HepG2 (cell line): ENCODE measurements at places on chromosomes 16 and 17. TPM values are rescaled to one million over a fixed set of nuclear protein-coding genes. Genes with fewer than 3 reads are reported as not detected.

DNA sequence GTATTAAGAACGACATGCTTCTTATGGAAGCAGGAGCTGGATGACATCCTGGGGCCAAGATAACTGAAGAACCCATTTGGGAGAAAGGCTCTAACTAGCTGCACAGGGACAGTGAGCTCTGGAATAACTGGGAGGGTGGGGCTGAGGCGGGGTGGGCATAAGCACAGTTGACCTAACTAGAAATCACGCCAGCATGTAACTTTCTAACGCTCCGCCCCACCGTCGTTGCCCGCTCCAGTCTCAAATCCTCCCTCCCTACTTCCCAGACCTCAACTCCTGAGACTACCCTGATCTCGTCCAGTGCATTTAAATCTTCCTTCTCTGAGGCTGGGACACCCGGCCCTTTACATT, 436 bp downstream of the PHB1 start:
- DNase-seq = no peak

DNA sequence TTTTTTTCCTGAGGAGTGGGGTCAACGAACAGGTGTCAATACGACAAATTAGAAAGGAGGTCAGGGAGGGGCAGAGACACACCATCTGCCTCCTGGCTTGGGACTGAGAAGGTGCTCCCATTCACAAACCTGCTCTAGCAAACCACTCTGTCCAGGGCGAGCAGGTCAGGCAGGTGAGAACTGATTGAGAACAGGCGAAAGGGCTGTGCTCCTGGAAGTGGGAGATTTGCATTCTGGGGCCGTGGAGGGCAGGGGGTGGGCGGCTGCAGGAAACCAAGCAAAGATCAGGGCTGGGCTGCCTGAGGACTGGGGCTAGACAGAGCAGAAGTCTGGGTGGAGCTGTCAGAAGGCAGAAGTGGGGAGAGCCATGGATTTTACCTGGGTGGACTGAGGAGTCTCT, 98.9 kb upstream of the NLRP1 start:
- no peak for DNase-seq

- no peak for DNase-seq
Measured at GRCh38 chr17:42640121-42640520, 19.0 kb upstream of the TUBG2 start.

Gene BORCS6
- total RNA-seq = 5.1 and 5.3 TPM in 2 replicates

- DNase-seq = no peak
Measured at GRCh38 chr16:79950932-79951719, 350.6 kb upstream of the MAF start.

DNA sequence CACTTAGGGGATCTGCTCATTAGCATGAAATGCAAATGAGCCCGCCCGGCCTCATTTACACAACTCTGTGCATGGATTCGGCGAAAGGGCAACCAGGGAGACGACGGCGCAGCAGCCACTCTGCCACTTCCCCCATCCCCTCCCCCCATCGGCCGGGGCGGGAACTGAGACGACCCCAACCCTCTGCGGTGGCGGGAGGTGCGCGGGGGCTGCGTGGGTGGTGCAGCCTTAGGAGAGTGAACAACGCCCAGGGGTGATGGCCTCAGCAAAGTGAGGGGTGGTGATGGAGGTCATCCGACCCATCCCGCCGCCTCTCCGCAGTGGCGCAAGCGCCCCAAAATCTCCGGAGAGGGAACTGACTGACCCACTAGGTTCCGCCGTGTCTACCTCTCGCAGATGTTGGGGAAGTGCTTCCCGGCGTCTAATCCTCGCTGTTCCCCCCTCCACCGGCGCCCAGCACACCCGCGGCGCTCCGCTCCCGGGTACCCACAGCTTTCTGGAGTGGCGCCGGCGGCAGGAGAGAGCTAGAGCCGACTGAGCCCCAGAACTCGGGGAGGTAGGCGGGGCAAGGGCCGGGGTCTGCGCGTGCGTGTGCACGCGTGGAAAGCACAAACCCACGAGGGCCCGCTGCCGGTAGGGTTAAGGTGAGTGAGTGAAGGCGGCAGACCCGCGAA, 1.4 kb upstream of the CACNA1G start:
- DNase-seq = no peak

DNA sequence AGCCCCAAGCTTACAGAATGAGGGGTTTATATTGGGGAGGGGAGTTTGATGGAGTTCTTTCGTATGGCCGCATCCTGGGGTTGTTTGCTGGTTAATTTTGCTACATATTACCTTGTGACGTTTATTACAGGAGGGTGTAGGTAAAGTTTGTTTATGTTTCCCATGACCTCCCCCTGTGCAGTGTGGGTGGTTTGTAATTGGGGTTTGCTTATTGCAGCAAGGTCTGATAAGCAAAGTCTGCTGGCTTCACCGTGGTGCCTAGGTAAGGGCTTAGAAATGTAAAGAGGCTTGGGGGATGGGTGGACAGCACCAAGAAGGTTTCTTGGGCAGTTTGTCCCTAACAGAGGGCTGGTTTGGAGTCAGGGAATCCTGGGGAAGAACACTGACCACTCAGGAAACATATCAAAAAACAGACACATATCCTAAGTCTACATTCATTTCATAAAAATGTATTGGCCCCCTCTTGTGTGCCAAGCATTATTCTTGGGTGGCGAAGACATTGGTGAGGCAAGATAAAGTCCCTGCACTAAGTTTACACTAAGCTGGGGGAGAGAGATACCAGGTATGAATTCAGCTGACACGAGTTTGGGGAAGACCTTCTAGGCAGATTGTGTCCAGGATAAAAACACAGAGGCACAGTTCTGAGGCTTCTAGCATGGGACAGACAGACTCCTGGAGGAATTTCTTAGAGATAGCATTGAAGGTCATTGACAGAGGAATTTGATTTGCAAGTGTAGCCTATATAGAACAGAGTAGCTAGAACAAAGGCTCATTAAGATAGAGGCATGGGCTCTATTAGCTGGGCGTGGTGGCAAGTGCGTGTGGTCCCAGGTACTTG, 9.5 kb downstream of the ZNF764 start:
- DNase-seq = no peak

DNA sequence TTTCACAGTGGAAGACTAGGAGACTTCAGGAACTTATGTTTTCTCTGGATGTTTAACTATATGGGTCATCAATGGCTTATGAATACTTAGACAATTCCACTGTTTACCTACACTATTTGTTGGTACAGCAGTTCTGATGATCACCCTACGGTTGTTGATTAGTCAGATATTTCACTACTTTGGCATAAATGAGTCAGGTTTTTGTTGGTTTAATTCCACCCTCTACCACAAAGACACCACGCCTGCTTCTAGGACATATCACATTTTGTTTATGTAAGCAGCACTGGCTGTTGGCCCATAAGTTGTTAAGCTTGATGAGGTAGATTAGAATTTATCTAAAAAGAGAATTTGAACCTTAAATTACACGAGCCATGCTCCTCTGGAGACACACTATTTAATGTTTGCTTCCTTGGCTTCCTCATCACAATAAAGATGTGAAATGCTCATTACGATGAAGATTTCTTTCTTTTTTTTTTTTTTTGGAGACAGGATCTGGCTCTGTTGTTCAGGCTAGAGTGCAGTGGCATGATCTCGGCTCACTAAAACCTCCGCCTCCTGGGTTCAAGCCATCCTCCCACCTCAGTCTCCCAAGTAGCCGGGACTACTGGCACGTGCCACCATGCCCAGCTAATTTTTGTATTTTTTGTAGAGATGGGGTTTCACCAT, 4.3 kb downstream of the GDE1 start:
- no peak for DNase-seq

Gene ACBD4
- 8.8 and 16.1 TPM in 2 replicates for total RNA-seq

DNA sequence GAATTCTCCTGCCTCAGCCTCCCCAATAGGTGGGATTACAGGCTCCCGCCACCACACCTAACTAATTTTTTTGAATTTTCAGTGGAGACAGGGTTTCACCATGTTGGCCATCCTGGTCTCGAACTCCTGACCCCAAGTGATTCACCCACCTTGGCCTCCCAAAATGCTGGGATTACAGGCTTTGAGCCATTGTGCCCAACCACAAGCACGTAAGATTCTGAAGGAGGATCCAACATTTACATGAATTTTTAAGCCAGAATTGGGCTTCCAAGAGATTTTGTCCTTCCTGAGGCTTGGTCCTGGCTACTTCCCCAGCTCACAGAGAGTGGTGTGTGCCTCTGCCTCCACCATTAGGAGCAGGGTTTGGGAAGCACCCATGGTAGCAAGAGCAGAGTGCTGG, 11.1 kb downstream of the G6PC3 start:
- no peak for DNase-seq

Gene KRT34
- total RNA-seq = not detected in 2 replicates

GRCh38 chr17:7313088-7313889, 1.9 kb downstream of the GPS2 start:
- DNase-seq = peak; percentile 45

Gene HS3ST3B1
- 35.3 and 39.5 TPM in 2 replicates for total RNA-seq

Gene KIF2B
- total RNA-seq = not detected in 2 replicates

DNA sequence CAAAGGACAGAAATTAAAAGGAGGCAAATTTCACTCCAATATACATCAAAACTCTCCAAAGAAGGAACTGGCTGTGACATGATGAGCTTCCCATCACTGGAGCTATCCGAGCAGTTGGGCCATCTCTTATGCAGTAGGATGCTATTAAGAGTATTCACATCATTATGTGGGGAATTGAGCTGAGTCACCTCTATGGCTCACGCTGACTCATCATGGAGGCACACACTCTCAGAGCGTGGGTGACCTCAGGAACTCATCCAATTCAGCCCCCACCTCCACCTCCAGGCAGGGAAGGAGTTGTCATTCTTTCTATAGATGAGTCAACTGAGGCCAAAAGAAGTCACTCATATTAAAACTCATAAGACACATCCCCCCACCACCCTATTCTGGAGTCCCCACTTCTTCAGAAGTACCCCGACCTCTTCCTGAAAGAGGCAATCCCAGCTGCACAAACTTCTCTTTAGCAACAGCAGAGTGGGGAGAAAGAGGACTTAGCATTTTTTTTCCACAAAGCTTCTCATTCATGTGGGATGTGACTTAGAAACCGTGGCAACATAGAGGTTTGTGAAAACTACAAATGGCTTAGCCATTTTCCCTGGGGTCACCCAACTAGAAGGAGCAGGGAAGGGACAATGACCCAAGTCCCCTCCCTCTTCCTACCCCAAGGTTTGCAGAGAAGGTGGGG, 32.5 kb downstream of the ABCC12 start:
- peak; percentile 32 for DNase-seq

DNA sequence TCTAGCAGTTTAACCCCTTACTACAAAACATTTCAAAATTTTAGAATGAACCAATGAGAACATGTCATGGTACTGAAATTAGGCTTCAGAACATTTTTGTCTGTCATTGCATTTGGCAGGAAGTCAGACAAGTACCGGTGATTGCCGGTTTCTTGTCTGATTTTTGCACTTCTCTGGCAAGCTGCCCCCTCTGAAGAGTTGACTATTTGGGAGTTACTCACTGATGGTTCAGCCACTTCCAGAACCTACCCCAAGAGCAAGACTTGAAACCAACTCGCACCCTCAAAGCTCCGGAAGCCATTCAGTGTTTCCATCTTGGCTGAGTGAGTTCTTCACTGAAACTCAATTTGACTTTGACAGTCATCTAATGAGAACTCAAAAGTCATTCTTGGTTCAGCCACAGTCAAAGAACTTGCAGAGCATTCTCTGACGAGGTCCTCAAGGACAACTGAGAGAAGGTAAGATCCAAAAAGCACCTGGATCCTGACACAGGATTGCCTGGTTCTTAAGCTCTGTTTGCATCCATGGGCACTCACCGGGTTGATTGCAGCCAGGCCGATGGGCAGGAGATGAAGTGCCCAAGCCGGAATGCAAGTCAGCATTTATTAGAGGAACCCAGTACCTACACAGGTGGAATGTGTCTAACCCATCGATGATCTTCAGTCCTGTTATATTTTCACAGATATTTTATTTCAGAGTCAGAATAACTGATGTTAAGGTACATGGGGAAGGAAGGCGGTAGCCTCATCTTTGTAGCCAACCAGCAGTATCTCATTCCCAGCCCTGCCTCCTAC, 93.6 kb downstream of the USP22 start:
- DNase-seq = no peak

Gene KCNJ12
- not detected in 2 replicates for total RNA-seq

DNA sequence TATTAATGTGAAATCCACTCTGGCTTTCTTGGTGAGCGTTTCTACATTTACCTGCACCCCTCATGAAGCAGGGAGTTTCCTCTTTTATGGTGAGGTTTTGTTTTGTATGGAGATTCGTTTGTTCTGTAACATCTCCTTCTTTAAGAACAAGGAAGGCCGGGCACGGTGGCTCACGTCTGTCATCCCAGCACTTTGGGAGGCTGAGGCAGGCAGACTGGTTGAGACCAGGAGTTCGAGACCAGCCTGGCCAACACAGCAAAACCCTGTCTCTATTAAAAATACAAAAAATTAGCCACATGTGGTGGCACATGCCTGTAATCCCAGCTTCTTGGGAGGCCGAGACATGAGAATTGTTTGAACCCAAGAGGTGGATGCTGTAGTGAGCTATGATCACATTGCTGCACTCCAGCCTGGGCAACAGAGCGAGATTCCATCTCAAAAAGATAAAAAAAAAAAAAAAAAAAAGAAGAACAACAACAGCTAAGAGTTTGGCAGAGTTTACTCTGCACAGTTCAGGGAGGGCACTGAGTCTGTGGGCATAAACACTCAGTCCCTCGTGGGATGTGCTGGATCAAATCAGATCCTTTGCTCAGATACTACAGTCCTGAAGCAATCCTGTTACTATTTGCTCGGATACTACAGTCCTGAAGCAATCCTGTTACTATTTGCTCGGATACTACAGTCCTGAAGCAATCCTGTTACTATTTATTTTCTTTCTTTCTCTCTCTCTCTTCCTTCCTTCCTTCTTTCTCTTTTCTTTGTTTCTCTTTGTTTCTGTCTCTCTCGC, 28.9 kb downstream of the ADCY9 start:
- no peak for DNase-seq

Gene SULT1A2
- total RNA-seq = 34.2 and 35.2 TPM in 2 replicates

Gene CETP
- 0.31 TPM in 1 of 2 replicates, not detected in the other for total RNA-seq

Gene CCDC57
- 54.8 and 59.9 TPM in 2 replicates for total RNA-seq

Gene HIC1
- 0.31 TPM in 1 of 2 replicates, not detected in the other for total RNA-seq

GRCh38 chr17:19750020-19750572, 2.0 kb upstream of the ALDH3A1 start:
- DNase-seq = no peak

GRCh38 chr16:73371584-73372319, 323.8 kb upstream of the ZFHX3 start:
- no peak for DNase-seq

GRCh38 chr17:56395787-56396186, 197.7 kb upstream of the NOG start:
- no peak for DNase-seq

- no peak for DNase-seq
Measured at GRCh38 chr17:81870131-81870980, 781 bp downstream of the ARHGDIA start.

- DNase-seq = no peak
Measured at GRCh38 chr17:79011451-79012147, 2.0 kb upstream of the CANT1 start.

- no peak for DNase-seq
Measured at GRCh38 chr16:19963301-19963700, 78.7 kb upstream of the GPRC5B start.

Gene SDR42E2
- 0.11 TPM in 1 of 2 replicates, not detected in the other for total RNA-seq
